CD4-positive, alpha-beta memory T cell (primary cell): ENCODE measurements at places on chromosomes 13 and 19. TPM values are rescaled to one million over a fixed set of nuclear protein-coding genes. Genes with fewer than 3 reads are reported as not detected.

DNA sequence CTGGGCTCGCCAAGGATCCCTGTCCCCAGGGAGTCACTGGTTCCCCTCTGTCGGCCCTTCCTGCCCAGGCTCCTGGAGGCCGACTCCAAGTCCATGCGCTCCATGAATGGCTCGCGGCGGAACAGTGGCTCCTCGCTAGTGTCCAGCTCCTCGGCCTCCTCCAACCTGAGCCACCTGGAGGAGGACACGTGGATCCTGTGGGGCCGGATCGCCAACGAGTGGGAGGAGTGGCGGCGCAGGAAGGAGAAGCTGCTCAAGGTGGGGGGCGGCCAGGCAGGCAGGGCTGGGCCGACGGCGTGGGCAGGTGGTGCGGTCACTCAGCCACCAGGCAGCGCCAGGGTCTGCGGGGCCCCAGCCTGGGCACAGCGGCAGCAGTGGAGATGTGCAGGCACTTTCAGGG, 17.6 kb downstream of the EVI5L start:
- no peak for DNase-seq

The ZNF57 gene
- 4.7 TPM for total RNA-seq

DNA sequence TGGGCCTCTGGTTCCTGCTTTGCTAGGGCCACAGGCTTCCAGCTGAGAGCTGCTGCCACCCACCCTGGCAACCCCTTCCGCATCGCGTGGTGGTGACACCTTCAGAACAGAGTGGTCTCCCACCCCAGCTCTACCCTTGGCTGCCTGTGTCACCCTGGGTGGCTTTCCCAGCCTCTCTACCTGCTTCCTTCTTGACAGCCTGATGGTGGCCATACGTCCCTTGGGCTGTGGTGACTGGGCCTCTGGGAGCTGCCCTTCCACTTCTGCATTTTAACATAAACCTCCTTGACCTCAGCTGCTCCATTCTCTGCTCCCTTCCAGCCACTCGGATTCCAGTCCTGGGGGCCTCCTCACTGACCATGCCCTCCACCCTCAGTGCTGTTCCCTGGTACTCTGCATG, 17.0 kb downstream of the PAK4 start:
- no peak for DNase-seq

GRCh38 chr19:30886222-30886621, 463.0 kb downstream of the TSHZ3 start:
- DNase-seq, result no peak

GRCh38 chr13:43938449-43938848, 58.7 kb downstream of the LACC1 start:
- no peak for DNase-seq

DNA sequence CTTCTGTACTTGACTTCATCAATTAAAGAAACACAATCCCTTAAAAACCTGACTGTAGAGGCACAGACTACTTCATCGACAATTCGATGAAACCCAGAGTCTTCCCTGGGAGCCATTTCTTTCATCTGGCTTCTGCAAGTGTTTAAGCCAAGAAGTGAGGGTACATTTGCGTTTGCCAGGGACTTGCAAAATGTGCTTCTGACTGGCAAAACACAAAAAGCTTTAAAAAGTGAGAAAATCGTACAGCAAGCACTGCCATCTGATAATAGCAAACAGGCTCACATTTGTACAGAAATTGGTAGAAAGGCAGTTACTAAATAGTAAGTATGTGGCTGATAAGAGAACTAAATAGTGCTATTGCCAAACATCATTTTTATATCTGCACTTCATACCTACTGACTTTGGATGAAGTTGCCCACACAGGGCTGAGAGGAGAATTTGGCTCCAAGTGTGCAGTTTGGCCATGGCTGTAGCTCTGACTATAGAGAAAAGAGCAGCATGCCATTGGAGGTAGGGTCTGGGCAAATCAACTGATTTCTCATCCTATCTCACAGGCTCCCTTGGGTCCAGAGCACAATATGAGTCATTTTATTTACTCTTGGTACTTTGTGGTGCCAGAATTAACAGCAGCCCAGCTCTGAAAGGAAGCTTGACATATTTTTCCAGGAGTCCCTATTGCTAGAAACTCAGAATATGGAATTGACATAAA, 358.1 kb downstream of the OXGR1 start:
- no peak for DNase-seq
